KBM-7 (cell line): ENCODE measurements at places on chromosomes 11 and 22.

DNA sequence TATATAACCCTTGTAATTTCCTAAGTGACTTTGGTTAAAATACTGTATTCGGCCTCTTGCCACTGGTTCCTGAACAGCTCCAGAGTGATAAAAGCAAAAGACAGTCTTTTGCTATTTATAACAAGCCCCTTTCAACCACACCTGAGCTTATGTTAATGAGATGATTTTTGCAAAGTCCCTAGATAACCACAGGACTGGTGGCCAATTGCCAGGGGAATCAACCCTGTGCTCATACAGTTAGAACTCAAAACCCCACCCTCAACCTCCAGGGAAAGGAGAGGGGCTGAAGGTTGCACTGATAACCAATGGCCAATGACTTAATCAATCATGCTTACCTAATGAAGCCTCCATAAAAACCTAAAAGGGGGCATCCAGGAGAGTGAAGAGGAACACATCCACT lies 77.9 kb downstream of the SIK3 start:
- no peak for DNase-seq

GRCh38 chr11:114133548-114134329 lies 74.2 kb downstream of the ZBTB16 start:
- no peak for DNase-seq

DNA sequence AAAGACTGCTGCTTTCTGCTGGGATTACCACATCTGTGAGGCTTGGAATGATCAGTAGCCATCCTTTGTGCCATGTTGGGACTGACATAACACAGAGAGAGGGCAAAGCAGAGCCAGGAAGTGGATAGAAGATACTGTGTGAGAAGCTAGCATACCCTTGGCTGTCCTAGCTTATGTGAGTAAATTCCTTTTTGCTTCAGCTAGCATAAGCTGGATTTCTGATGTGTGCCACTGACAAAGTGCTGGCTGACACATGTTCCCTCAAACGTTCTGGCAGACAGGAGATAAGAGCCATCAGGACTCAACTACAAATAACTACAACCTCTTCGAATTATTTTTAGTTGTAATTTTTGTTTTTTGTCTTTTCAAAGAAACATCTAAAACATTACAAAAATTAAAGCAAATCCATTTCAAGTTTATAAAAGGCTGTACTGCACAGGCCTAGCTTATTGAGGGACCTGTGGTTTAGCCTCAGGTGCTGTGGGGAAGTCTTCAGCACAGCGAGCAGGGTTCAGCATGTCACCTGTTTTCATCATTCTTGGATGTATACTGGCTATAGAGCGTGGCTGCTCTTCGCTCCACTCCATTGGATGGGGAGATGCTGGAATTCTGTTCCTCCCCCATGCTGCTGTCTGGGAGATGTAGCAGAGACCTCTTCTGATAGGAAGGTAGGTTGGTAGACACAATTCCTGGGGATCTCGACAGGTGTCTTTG lies 120.9 kb downstream of the SWAP70 start:
- DNase-seq: no peak

DNA sequence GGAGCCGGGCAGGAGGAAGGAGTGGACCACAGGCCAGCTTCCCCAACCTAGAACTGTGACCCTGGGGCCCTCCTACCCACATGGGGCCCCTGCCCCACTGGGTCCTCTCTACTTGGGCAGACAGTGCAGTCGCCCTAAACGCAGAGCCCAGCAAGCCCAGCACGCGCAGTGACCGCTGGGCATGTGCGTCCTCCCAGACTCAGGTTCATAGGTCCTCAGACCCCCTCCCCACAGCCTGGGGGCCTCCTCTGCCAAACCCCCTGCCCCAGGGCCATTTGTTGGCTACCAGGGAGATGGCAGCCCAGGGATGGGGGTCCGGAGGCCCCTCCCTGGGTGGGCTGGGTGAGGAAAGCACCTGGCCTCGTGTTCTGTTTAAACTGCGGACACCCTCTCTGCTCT lies 23.9 kb downstream of the RTN4R start:
- no peak for DNase-seq

GRCh38 chr22:30718491-30718890 lies 23.8 kb downstream of the OSBP2 start:
- DNase-seq: no peak

- DNase-seq: no peak
Measured at GRCh38 chr11:114088836-114089235, 29.3 kb downstream of the ZBTB16 start.

- no peak for DNase-seq
Measured at GRCh38 chr11:134266440-134266839, 9.7 kb upstream of the GLB1L3 start.

GRCh38 chr11:69231466-69232018 lies 62.4 kb upstream of the MYEOV start:
- no peak for DNase-seq

DNA sequence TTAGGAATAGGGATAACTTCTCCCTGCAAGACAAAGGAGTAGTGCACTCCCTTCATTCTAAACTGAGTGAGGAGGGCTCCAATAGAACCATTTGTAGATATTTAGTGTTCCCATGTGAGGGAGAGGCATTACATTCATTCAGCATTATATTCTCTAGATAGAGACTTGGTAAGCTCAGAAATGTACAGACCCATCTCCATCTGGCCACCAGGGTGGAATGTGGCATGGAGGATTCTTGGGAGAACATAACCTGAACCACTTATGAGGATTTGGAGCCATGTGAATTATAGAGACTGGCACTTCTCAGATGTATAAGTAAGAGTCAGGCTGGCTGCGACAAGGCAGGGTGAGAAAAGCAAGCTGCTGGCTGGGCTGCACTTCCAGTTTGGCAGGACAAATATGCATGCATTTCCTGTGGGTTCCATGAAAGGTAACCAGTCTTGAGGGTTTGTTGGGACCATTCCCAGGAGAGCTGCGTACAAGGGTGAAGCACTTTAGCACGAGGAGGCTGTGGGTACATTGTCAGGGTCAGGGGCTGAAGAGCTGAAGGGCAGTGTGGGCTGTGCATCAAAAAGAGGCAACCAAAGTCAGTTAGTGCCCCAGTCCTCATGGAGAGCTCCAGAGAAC lies 9.2 kb downstream of the RRP8 start:
- no peak for DNase-seq

- no peak for DNase-seq
Measured at GRCh38 chr22:38967451-38968450, 10.3 kb downstream of the APOBEC3A start.

DNA sequence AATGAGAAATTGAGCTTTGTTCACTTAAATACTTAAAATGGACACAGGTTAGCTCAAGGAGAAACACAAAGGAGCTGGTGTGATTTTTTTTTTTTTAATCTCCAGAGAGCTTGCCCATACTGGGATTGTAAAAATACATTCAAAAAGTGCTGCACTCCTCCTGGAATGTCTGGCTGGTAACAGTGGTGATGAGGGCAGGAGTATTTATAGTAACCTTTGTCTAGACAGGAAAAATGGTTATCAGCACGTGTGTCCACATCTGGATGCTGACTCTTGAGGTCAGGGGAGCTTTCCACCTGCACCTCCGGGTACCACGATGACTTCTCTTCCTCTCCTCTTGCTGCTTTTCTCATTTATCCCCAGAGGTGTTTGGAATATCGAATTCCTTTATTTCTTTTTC lies 30.1 kb downstream of the EXT2 start:
- no peak for DNase-seq

DNA sequence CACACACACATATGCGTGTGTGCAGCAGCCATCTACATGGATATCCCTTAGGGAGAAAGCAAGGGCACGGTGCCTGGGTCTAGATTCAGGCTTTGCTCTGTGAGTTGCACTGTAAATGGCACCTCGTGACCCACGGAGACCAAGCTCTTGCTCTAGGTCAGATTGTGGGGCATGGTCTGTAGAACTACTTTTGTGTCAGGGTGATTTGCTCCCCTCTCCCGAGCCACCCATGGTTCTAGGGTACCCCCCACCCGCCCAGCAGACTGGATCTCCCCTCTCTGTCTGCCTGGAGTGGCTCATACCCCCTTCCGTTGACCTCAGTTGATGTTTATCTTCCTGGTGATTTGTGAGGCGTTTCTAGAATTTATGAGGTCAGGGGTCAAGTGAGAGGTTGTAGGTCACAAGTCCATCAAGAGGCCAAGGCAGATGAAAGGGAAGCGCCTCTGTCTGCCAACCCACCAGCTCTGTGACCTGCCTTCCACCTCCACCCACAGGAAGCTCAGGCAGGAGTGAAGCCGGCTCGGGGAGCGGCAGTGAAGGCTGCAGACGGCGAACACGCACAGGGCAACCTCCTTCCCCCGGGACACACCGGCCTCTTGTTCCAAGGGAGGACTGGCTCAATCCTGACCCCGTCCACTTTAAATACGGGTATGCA lies 76.2 kb upstream of the TTLL12 start:
- DNase-seq: no peak

DNA sequence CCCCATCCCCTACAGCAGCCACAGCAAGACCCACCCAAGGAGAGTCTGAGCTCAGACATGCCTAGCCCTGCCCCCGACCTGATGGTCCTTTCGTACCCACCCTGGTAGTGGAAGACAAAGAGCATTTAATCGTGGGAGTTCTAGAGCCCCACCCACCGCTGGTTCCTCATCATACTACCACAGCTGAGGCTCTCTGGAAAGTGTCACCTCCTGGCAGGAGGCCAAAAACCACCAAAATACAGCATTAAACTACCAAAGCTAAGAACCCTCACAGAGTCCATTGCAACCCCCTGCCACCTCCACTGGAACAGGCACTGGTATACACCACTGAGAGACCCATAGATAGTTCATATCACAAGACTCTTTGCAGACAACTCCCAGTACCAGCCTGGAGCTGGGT lies 311.1 kb downstream of the TENM4 start:
- no peak for DNase-seq

DNA sequence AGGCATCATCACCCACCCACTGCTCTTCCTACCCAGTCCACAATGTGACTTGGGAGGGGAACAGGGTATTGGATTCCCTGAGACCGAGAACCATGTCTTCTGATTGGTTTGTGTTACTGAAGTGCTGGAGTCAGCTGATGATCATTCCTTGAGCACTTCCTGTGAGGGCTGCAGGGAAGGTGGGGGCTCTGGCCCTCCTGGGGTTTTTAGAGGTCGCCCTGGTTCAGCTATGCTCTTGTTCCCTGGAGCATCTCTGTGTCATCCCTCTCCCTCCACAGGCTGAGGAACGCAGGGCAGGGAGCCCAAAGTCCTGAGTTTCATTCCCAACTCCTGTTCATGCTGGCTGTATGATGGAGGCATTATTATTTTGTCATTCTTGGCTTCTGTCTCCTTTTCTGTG lies 6.7 kb downstream of the ZC3H7B start:
- DNase-seq: no peak

- no peak for DNase-seq
Measured at GRCh38 chr11:46180736-46181135, 59.5 kb upstream of the PHF21A start.

DNA sequence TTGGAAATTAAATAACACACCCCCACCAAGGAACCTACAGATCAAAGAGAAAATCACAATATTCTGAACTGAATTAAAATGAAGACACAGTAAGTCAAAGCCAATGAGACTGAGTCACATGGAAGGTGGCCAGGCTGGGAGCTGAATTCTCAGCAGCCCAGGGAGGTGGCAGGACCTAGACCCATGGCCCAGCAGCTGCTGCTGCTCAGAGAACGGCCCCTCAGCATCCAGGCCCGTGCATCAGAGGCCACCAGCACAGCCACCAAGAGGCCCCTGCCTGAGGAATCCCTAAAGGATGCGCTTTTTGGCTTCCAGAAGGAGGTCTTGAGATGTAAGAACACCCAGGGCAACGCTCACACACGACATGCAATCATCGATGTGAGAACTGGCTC lies 35.0 kb downstream of the TBX1 start:
- no peak for DNase-seq

DNA sequence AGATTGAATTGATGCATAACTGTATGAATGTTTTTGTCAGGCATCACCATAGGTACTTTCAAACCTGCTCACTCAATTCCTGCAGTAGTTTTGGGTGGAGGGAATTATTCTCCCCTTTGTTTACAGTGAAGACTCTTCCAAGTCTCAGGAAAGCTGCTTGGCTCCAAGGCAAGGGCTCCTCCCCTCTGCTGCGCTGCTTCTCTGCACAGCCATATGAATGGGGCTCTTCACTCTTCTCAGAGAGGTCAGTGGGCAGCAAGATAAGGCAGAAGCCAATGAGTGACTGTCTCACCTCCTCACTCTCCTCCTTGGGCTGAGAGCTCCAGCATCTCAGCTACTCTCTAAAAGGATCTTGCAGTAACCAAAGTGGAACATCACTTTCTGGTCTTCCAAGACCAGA lies 165.7 kb upstream of the TTC12 start:
- DNase-seq: no peak

- DNase-seq: no peak
Measured at GRCh38 chr22:38072322-38073149, 11.4 kb downstream of the SLC16A8 start.

DNA sequence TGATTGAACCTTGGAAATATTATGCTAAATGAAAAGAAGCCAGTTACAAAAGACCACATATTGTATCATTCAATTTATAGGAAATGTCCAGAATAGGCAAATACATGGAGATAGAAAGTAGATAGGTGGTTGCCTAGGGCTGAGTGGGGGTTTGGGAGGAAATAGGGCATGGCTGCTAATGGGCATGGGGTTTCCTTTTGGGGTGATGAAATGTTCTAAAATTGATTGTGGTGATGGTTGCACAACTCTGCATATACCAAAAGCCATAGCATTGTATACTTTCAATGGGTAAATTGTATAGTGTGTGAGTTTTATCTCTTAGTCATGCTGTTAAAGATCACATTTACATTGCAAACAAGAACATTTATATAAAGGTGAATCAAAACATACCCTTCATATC lies 48.7 kb downstream of the LDLRAD3 start:
- peak; percentile 28 for DNase-seq

GRCh38 chr11:130159657-130160497 lies at the start of gene ST14:
Gene ST14 (plus strand): TSS chr11:130159782. CDS start chr11:130159980, 198 bp downstream.
- no peak for DNase-seq

DNA sequence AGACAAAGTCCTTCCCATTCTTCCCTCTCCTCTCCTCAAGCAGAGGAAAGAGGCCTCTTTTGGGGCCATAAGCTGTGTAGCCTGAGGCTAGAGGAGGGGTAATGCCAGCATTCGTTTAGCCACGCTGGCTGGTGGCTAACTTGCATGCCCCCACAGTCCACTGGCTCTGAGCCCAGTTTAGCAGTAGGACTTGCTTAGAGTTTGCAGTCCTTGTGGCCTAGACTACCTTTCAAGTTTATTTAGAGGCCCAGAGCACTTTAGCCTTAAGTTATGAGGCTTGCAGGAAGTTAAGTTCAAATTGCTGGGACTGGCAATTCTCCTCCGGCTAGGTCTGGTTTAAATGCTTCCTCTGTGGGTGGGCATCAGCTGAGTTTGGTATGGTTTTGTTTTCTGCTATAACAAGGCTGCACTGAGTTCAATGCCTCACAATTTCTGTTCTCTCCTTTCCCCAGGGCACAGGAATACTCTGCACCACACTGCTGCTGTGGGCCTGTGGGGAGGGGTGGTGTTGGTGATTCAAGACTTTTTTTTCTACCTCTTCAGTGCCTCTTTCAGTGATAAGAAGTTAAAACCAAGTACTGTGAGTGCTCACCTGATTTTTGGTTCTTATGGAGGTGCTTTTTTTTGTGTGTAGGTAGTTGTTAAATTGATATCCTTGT lies 281.0 kb upstream of the C11orf87 start:
- no peak for DNase-seq

GRCh38 chr11:11450744-11451362 lies 97.8 kb upstream of the CSNK2A3 start:
- no peak for DNase-seq
